ENCODE measurements at places on chromosomes 5 and 9.

DNA sequence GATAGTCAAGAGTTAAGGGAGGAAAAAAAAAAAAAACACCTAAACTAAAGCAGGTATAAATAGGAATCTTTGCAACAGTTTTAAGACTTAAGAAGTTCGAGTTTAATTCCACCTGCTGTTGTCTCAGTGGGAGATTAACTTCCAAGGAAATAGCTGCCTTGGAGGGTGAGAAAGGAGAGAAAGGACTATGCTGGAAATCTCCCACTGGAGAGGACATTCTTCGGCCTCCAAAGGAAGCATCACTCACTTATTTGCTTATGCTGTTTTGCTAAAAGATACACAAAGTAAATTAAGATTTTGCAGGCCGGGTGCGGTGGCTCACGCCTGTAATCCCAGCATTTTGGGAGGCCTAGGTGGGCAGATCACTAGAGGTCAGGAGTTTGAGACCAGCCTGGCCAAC, 317.9 kb upstream of the MPDZ start:
- no peak for DNase-seq

DNA sequence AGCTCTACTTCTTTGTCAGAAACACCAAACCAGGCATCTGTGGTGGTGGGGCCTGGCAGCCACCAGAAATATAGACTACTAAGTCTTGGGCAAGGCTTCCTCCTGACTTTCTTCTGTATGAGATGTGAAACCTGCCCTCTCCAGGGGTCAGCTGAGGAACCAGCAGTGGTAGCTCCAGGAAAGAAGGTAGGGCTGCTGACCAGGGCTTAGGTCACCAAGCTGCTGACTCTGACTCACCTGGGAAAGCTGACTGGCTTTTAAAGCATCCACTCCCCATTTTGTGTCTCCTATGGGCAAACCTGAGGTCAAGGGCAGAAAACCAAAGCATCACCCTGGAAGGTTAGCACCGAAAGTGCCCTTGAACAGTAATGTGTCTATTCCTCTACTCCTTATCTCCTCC, 10.4 kb upstream of the SH3TC2 start:
- no peak for DNase-seq

DNA sequence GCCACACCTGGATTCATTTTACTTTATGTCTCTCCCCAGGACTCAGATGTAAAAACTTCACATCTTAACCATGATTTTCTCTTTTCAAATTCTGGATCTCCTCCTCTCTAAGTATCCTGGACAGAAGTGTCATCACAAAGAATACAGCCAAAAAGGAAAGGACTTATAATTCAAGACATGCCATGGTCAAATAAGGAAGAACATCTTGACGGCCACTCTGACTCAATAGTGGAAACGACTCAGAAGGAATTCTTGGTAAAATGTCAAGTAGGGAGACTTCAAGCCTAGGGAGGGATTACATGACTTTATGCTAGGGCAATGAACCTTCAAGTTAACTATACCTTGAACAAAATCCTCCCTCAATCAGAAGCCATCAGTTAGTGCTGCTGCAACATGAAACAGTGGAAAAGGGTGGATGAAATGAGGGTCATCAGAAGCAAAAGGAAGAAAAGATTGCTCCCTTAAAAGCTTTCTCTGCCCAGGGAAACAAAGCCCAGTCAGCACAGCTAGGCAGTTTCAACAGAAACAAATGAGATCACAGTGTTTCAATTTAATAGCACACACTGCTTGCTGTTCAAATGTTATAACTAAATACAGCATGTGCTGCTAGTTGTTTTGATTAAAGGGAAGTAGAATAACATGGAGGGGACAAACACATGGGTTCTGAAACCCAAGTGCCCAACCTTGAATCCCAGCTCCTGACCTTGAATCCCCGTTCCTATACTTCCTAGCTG, 101.4 kb downstream of the LPAR1 start:
- no peak for DNase-seq

GRCh38 chr9:131885144-131885609, 145.3 kb upstream of the RAPGEF1 start:
- no peak for DNase-seq

- peak; percentile 91 for DNase-seq
These were observed 44.7 kb upstream of the NDFIP1 start for GRCh38 chr5:142063878-142064331.

DNA sequence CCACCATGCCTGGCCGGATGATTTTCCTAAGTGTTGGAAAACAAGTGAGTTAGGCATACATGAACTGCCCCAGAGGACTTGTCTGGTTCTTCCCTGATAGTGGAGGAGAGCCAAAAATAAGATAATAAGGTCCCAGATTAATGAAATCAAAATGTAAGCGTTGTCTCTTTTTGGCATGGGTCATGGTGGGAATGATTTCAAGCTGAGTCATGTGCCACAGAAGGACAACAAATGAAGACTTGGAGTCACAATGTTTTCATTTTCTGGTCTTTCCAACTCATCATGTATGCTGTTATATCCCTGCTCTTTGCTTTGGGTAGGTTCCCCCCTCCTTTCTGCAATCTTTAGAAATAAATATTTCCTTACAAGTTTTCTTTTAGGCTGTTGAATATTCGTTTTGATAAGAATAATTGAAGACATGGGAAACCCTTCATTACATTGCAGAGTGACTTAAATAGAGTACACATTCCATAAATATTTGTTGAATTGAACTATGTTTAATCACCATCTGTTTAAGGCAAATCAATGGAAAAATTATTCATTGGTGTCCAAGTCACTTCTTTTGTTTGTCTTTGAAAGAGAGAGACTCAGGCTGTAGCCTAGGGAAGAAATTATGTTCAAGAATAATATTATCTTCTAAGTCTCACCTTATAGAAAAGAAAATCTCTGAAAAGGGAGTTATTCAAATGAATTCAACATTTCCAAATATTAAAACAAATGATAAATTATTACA, 196.3 kb downstream of the CSNK1G3 start:
- DNase-seq: no peak

DNA sequence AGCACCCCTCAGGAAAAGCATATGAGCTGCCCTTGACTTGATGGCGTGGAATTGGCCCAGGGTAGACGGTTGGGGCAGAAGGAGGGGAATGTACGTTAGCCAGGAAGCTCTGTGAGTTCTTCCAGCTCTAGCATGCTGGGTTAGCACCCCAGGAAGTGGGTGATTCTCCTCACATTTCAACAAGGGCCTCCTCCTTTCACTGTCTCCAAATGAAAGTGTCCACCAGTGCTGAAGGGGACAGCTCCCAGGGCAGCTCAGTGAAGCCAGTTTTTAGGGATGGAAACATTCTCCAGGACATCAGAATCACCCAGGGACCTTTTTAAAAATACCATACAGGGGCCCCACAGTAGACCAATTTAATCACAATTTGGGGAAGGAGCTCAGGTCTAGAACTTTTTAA, 17.2 kb upstream of the AFAP1L1 start:
- peak; percentile 53 for DNase-seq

- no peak for DNase-seq
These were observed 66.7 kb downstream of the IL6ST start for GRCh38 chr5:55927861-55928655.

DNA sequence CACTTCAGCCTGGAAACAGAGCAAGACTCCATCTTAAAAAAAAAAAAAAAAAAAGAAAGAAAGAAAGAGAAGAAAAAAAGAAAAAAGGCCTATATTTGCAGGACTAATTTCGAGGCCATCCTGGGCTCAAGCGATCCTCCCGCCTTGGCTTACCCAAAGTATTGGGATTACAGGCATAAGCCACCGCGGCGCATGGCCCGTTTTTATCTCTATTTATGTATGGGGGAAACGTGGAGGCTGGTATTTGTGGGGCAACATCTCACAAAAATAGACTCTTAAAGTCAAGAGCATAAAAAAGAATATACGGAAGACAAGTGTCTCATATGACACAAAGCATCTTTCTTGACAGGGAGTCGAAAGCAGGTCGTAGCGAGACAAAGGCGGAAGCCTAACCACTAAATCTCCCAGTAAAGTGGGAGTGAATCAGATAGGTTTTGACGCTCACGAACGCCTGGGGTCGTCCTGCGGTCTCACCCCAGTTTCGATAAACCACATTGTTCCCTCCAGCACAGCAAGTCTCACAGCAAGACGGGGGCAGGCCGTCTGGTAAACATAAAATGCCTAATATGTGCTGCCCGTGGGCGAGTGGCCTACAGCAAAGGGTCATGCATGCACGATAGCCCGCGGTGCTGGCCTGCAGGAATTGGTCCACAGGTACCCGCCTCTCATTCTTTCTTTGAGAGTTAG, 1.8 kb upstream of the TRIM41 start:
- no peak for DNase-seq

DNA sequence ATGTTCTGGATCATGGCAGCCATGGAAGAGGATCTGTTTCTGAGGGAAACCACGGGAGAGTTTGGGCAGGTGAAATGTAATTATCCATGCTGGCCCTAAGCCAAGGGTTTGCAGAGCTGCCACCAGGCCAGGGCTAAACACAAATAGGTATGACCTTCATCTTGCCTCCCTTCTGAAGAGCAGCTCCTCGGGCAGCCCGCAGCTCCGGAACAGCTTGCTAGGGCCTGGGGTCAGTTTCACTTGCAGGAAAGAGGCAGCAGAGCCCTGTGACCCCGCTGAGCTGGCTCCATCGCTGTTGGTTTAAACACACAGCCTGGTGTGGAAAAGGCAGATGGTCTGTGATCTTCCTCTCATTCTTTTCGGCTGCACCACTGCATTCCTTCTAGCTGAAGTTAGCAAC, 141.4 kb downstream of the TMEM38B start:
- no peak for DNase-seq

DNA sequence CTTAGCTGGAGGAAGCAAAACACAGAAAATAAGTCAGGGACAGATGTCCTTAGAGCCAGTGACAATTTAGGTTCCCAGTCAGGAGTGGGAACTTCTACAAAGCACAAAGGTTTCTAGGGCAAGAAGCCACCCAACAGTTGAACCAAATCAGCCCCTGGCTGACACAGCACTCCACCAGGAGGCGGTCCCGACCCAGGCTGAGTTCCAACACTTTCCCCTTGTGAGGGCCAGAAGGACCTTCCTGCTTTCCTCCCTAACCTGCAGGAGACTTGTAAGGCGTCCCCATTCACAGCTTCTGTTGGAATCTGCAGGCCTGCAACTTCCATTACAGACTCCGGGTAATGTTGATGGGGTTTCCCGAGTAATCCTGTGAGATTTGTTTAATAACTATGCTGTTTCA, 416.4 kb upstream of the IRX1 start:
- DNase-seq: no peak

DNA sequence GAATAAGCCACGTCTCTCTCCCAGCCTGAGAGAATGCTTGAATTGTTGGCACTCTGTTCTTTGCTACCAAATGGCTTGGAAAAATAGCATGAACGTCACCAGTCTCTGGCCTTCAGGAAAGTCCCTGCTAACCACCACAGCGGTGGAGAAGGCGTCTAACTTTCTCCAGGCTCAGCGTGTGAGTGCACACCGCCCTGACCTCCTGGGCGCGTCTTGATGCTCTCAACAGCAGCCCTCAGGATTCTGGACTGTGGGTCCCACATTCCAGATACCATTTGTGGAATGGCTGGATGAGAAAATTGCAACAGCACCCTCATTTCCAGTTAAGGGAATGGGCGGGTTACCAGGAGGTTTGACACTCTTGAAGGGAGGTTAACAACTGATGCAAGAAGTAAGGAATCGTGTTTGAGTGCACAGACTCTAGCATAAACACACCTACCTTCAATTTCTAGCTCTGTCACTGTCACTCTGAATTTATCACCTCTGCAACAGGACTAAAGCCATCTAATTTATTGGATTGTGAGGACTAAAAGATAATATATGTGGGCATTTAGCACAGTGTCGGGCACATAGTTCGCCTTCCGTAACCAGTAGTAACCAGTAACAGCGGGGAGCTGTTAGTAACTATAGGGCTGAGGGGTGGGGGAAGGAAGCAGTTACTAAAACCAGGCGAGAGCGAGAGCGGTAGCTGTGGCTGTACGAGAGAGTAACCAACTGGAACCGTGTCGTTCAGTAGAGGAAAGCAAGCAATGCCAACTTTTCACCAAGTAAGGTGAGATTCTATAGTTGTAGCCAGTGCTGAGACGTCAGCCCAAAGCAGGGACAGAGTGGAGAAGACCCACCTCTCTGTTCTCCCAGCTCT, 807 bp upstream of the PLGRKT start:
- no peak for DNase-seq

GRCh38 chr5:111781200-111781599, 24.2 kb upstream of the NREP start:
- peak; percentile 40 for DNase-seq

GRCh38 chr9:105146677-105147076, 97.8 kb upstream of the SLC44A1 start:
- DNase-seq: no peak

GRCh38 chr5:141510850-141511601, 22.1 kb downstream of the PCDHGC5 start:
- no peak for DNase-seq

- DNase-seq: no peak
These were observed 323.8 kb downstream of the PRELID2 start for GRCh38 chr5:145511351-145511750.

GRCh38 chr9:116791326-116791725, 104.2 kb downstream of the TRIM32 start:
- no peak for DNase-seq

GRCh38 chr5:166356096-166356495, 1935.3 kb upstream of the WWC1 start:
- no peak for DNase-seq

GRCh38 chr9:97744710-97745708, 47.9 kb upstream of the XPA start:
- DNase-seq: no peak

Data from right hindlimb (tissue), 1 donor.